Cerebellar nuclear complex (tissue), 1 donor: ENCODE measurements at places on chromosomes 3 and 15.

DNA sequence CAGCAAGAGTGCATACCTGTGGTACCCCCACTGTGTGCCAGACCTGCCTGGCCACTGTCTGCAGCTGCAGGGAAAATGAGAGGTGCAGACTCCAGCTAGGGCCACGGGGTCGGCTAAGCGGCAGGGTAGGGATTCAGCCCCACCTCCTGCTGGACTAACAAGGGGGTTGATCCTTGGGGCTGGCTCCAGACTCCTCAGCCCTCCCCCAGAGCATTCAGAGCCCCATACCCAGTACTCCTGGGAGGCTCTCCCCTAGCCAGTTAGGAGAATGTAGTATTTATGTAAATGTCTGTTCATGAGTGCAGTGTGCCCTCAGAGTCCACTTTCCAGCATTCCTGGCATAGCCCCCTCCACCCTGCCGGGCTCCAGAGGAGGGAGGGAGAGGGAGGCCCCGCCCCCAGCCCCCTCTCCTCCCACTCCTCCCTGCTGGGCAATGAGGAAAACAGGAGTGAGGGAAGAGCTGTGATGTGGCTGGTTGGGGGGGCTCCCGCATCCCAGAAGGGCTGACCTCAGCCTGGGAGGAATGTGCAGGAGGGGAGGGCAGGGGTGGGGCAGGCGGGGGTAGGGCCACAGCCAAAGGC is 4.5 kb upstream of the SEMA3B start:
- DNase-seq, result no peak

GRCh38 chr3:127747066-127747465 is 74.3 kb downstream of the ABTB1 start:
- no peak for DNase-seq

DNA sequence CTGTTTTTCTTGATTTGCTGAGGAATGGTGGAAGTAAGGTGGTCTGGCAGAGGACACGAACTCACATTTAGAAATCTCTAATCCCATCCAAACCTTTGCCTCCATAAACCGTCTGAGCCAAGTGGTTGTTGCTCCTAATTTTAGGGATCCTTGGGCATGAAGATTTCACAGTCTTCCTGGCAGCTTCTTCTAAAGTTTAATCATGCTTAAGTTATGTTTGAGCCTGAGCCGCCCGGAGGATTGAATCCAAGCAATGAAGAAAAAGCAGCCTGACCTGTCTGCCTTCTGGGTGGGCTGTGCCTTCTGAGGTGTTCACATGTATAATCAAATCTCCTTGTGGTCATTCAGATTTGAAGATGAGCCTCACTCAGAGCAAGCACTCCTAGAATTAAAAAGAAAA is 249.0 kb downstream of the CD47 start:
- no peak for DNase-seq

DNA sequence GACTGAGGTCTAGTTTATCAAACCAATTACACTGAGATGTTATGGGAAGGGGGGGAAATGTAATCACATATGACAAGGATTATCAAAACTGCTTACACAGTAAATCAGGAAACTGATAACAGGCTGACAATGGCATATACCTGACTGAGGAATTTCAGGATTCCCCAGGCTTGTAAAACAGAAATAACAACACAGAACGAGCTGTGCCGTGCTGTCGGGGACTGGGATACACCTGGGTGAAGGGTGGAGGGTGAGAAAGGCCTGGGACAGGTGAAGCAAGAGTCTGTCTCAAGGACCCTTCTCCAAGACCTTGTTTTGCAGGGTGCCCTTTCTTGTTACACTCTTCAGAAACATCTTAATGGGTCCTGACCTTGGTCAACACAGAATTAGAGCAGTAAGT is 29.4 kb downstream of the RORA start:
- DNase-seq, result no peak

DNA sequence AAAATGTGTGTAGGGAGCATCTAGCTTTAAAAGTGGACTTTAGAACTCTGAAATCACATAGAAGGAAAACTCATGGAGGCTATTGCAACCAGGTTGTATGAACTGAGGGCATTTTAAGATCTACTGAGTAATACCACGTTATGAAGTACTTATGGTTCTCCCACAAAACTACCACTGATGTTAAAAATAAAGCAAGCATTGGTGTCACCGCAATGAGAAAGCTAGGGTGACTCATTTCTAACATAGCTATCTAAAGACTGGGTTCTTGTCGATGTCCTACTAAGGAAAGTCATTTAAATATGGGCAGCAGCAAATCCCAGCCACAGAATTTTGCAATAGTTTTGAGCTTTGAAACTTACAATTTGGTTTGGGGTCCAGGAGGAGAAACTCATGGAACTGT is 584.8 kb downstream of the DIPK2A start:
- DNase-seq, result no peak

- no peak for DNase-seq
Measured at GRCh38 chr3:159130108-159130507, 328.3 kb downstream of the MFSD1 start.

DNA sequence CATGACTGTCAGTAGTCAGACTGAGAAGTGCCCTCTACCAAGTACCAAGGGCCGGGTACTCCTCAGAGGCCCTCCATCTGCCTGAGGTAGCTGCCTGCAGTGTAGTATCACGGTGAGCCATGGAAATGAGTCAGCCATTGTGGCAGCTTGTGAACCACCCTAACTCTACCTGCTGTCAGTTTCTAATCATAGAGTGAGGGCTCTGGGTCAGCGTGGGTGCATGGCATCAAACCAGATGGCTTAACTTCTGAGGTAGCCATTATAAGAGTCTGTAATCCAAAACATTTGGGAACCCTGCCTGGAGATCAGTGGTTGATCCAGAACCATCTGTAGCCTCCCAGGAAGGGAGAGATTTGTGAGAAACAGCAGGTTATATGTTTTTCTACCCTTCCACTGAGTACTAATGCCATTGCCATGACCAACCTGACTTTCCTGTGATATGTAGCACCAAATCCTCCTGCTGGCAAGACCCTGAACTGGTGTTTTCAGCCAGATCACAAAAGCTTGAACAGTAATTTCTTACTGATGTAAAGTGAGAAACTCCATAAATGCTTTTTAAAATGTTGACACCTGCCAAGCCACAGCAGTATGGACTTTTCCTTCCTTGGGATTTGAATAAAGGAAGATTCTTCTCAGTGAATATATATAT is 38.9 kb downstream of the ABHD2 start:
- DNase-seq, result peak; percentile 92

DNA sequence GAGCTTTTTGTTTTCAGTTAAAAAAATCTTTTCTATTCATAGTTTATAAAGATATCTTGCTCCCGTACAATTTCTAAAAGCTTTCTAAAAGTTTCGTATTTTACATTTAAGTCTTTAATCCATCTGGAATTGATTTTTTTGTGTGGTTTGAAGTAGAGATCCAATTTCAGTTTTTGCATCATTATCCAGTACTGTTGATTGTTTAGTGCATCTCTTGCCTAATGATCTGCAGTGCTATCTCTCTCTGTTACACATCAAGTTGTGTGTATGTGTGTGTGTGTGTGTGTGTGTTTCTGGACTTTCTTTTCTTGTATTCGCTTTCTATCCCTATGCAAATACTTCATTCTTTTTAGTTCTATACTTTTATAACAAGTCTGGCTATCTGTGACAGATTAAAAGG is 605.8 kb upstream of the DPPA4 start:
- DNase-seq, result no peak

GRCh38 chr3:66136597-66136996 is 84.2 kb upstream of the SLC25A26 start:
- no peak for DNase-seq

DNA sequence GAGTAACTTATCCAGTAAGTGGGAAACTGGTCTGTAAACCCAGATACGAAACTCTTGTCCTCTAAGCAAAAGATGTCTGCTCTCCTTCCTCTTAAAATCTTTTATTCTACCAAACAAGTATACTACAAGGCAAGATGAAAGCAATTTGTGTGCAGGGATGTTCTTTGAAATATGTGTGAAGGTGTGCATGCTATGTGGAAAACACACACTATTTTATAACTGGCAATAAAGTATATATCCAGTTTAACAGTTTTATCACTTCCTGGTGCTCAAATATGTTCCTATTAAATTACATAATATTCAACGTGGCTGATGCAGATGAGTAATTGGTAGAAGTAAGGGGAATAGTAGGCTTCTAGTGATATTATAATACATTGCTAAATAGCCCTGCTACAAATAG is 566.5 kb downstream of the ROBO2 start:
- DNase-seq, result no peak

GRCh38 chr3:50267280-50267913 is 1.6 kb upstream of the SEMA3B start:
- DNase-seq, result no peak

DNA sequence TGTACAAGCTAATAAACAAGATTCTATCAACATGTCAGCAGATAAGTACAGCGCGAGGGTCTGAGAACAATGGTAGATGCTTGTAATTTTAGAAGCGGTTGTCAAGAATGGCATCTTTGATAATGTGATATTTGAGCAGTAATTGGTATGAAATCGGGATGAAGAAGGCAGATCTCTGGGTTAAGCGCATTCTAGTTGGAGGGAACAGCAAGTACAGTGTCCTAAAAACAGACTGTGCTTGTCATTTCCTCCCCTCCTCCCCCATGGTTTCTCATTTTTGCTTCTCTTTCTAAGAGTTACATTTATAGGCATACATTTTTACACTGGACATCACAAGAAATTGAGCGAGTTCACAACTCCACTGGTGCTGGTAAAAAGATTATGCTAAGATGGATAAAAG is 23.3 kb downstream of the TGFBR2 start:
- no peak for DNase-seq

DNA sequence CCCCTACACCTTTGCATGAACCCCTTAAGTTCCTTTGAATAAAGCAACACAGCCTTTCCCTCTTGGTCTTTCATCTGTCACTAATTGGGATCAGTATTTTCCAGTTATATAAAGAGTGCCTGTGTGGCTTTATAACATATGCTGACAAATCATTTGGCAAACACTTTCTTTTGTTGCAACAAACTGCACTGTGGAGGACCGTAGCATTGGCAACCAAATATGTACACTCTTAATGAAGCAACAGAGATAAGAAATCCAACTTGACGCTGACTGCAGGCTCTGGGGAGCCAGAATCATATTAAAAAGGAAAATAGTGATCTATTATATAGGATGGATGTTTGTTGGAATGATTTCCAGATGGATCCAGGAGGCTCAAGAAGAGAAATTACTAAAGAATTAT is 120.1 kb upstream of the PRICKLE2 start:
- no peak for DNase-seq

GRCh38 chr3:16529264-16529663 is 15.8 kb upstream of the RFTN1 start:
- no peak for DNase-seq

DNA sequence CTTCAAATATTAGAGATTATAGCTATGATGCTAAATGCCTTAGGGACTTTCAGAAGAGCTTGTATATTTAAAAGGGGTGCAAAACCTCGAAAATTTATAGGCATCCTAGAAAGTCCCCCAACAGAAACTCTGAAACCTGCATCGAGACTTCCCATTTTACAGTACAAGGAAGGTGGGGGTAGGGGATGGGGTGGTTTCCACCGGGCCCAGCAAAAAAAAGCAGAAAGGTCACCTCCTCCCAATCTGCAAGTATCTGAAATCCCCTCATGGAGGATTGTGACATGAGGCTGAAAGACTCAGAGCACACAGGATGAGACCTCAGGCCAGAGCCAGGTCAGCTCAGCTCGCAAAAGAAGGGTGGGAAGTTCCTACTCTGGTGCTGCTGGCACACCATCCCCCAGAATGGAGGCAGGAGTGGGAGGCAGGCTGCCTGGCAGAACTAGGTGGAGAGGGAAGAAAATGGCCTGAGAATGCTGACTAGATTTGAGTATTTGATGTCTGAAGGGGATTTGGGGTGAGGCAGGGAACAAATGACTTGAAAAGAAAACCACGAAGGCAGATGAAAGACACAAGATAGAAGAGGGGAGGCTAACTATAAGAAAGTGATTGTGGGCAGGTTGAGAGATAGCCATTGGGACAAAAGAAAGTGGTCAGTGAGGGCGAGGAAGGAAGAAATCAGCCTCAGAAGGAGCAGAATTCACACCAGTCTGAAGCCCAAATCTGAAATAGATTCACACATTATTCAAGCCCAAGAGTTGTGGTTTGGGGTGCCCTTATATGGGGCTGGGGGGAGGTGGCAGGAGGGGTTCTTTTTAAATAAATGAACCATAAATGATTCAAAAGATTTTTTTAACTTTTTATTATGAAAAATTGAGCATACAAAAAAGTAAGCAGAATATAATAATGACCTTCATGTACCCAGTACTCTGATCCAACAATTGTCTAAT is 22.5 kb upstream of the TSC22D2 start:
- DNase-seq, result no peak

- DNase-seq, result no peak
Measured at GRCh38 chr3:151183265-151183671, 19.7 kb downstream of the GPR171 start.

- no peak for DNase-seq
Measured at GRCh38 chr3:186110975-186111974, 2.4 kb upstream of the ETV5 start.

DNA sequence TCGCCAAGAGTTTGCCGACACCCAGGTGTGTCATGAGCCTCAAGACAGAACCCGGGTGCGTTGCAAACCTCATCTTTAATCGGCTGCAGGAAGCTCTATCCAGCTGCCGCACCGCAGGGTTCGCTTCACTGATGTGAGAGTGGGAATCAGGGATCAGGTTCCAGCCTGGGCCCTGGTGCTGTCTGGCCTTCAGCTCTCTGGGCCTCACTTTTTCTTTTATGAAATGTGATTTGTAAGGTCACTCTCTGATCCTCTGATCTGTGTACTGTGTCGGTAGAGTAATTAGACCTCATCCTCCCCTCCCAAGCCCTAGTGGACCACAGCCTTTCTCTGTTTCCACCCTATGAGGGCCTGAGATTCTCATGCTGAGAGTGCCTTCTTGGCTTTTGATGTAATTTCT is 202.8 kb upstream of the UBE2E1 start:
- DNase-seq, result no peak

GRCh38 chr3:69762768-69763229 is 23.5 kb downstream of the MITF start:
- no peak for DNase-seq

DNA sequence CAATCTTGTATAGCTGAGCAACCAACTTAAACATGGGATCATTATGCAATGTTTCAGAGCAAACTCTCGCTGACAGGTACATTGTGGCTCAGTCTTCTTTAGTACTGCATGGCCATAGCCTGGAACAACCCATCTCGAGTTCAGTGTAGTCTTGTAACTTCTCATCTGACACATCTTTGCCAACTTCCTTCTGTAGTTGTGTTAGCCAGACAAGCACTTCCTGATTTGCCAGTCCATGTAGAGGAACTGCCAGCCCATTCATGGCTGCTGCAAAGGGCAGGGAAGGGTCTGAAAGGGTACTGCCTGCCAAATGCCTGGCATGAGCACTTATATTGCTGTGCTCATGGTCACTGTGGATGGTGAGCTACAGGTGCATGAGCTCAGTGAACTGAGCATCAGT is 49.2 kb upstream of the CCDC54 start:
- no peak for DNase-seq

DNA sequence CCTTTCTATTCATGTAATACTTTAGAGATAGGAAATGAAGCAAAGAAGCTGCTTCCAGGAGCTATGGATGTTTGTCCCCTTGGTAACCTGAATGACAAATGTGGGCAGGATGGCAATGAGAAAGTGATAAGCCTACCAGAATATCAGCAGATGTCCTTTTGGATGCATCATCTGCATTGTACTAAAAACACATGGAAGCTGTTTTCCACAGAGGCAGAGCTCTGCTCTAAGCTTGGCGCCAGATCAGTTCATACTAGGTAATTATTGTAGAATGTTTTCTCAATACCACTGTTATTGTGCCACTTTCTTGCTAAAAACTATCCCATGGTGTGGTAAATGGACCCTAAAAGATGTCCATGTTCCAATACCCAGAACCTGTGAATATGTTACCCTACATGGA is 100.2 kb downstream of the DTWD1 start:
- DNase-seq, result no peak
